ENCODE measurements at places on chromosomes 3 and 15.

- no peak for DNase-seq
These were observed 28.2 kb upstream of the DNAJC19 start for GRCh38 chr3:181017690-181018089.

- no peak for DNase-seq
These were observed 32.6 kb downstream of the SEMA7A start for GRCh38 chr15:74400915-74401757.

DNA sequence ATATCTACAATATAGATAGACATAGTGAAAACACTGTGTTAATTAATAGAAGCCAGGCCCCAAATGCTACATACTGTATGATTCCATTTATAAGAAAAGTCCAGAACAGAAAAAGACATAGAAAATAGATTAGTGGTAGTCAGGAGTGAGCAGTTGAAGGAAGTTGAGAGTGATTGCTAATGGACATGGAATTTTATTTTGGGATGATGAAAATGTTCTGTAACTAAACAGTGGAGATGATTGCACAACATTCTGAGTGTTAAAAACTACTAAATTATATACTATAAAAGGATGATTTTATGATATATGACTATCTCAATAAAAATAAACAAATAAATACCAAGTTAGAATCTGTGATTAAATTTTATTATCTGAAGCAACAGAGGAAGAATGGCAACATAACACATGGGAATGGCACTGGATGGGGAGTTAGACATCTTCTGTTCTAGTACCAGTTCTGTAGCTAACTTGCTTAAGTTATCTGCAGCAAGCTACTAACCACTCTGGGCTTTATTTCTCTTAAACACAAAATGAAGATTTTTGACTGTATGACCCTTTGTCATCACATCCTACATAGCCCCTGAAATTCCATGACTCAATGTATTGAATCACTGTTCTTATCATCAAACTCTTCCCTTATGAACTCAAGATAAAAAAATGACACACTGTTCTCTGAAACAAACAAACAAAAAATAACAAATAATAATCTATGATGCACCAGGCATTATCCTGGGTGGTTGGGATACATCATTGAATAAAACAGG lies 612.7 kb downstream of the TBL1XR1 start:
- no peak for DNase-seq

DNA sequence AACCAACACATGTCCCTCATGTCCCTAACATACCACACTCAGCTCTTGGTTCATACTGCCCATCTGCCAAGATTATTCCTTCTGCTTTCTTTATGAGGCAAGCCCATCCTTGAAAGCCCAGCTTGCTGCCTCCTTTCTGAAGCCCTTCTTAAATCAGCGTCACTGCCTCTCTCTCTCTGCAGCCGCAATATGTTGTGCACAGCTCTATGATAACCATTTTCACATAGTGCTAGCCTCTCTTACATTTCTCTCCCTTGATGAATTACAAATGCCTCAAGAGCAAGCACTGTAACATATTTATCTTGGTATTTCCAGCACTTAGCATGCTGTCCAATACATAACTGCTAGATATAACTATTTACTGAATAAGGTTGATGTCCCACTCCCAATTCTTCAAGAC lies 86.5 kb downstream of the TNIK start:
- DNase-seq: no peak

DNA sequence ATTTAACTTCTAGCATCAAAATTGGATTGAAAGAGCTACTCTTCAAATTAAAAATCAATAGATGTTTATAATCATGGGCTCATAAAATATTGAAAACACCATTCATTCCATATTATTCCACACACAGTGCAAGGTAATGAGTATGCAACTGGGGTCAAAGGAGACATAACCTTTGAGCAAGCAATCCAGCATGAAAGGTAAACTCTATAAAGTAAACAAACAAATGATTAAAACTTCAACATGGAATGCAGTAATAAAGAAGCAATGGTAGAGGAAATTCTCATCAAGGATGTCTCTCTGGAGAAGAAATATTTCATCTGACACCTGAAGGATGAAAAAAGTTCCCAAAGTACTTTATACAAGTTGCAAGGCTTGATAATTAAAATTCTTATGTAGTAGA lies 25.8 kb downstream of the MECOM start:
- DNase-seq: no peak

DNA sequence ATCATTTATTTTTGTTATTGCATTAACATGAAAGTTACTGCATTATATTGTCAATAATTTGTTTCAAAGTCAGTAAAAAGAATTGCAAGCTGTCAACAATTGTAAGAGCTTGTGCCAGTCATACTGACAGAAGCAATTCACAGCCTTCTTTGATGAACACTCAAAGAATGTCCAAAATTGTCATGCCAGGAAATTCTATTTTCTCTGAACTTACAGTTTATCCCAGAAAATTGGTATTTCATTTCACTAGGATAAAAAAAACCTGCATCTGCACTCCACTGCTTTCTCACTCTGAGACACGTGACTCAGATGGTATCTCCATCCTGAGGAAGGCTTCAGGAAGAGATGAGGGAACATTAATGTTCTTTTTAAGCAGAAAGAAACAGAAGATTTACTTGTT lies 332.6 kb upstream of the CCDC54 start:
- DNase-seq: no peak

DNA sequence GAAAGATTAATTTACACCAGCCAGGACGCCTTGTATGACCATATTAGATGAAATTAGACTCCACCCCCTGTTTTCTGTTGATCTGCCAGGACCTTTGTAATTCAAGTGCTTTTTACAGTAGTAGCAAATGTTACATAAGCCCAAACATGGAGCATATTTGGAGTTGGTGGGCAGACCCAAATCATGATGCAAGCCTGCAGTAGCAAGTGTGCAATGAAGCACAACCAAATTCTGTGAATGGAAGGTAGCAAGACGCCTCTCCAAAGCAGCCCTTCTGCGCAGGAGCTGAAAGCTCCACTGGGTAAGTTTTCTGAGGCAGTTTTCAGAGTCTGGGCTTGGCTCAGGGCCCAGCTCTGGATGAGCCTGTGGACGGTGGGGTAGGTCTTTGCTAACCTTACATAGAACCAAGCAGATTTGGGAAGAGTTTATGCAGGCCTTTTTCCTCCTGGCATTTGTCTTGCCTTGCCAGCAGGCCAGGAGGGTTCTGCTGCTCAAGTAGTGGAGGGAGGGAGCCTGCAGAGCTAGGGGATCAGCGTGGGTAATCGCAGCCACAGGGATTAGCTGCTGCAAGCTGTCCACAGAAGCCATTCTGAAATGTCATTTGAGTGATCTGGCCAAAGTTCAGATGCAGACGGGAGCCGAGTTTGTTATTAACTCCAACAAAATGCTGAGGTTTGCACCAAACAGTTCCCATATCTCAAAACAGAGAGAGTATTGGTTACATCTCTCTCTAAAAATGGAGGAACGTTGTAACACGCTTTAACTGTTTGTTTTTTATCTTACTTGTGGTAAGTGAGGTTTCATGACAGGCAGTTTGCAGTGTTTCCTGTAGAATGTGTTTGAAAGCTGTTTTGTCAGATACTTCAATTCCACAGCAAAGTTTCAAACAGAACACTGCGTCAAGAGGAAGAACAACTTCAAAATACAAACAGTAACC lies 55.4 kb downstream of the PSMD6 start:
- peak; percentile 86 for DNase-seq
